PC-3 (cell line): ENCODE measurements at places on chromosomes 3 and 15. TPM values are rescaled to one million over a fixed set of nuclear protein-coding genes. Genes with fewer than 3 reads are reported as not detected.

Gene HDGFL3
- 38.4 and 49.4 TPM in 2 replicates for total RNA-seq

Gene PRR20G
- total RNA-seq: not detected in 2 replicates

- no peak for DNase-seq
These were observed 36.7 kb upstream of the MYLK start for GRCh38 chr3:123920868-123921267.

- no peak for DNase-seq
These were observed 8.7 kb downstream of the TBC1D5 start for GRCh38 chr3:17733768-17734167.

- DNase-seq: no peak
These were observed 263.3 kb downstream of the CLSTN2 start for GRCh38 chr3:140198242-140198641.

GRCh38 chr3:77271711-77272110 lies 231.8 kb downstream of the ROBO2 start:
- no peak for DNase-seq
